ENCODE measurements at places on chromosomes 16 and 17. TPM values are rescaled to one million over a fixed set of nuclear protein-coding genes. Genes with fewer than 3 reads are reported as not detected.
A peak's percentile ranks its signal among the peaks of the same experiment; 100 is the strongest.

The CX3CL1 gene
- total RNA-seq, result 0.85 TPM

GRCh38 chr16:19419698-19420075, 2.0 kb downstream of the TMC5 start:
- DNase-seq, result no peak

The HOXB2 gene
- 11.1 TPM for total RNA-seq

GRCh38 chr16:22635801-22636200, 125.1 kb downstream of the NPIPB5 start:
- DNase-seq, result no peak

The GP1BA gene
- total RNA-seq, result not detected

DNA sequence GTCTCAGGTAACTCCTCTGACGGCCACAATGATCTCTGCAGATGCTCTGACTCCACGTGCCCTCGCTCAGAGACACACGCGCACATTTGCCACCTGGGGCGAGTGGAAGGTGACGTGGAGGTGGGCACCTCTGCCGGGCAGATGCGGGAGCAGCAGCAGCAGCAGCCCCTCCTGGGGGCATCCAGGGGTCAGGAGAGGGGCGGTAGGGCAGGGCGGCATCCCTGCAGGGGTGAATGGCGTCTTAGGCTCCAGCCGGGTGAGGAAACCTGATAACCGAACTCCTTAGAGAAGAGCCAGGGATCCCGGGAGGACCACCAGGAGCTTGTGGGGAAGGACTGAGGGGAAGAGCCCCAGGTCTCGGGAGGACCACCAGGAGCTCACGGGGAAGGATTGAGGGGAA, 34.6 kb upstream of the CDH15 start:
- no peak for DNase-seq

DNA sequence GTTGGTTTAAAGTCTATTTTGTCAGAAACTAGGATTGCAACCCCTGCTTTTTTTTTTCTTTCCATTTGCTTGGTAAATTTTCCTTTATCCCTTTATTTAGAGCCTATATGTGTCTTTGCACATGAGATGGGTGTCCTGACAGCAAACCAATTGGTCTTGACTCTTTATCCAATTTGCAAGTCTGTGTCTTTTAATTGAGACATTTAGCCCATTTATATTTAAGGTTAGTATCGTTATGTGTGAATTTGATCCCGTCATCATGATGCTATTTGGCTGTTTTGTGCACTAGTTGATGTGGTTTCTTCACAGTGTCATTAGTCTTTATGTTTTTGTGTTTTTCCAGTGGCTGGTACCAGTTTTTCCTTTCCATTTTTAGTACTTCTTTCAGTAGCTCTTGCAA, 127.7 kb upstream of the ZNF267 start:
- DNase-seq, result no peak

DNA sequence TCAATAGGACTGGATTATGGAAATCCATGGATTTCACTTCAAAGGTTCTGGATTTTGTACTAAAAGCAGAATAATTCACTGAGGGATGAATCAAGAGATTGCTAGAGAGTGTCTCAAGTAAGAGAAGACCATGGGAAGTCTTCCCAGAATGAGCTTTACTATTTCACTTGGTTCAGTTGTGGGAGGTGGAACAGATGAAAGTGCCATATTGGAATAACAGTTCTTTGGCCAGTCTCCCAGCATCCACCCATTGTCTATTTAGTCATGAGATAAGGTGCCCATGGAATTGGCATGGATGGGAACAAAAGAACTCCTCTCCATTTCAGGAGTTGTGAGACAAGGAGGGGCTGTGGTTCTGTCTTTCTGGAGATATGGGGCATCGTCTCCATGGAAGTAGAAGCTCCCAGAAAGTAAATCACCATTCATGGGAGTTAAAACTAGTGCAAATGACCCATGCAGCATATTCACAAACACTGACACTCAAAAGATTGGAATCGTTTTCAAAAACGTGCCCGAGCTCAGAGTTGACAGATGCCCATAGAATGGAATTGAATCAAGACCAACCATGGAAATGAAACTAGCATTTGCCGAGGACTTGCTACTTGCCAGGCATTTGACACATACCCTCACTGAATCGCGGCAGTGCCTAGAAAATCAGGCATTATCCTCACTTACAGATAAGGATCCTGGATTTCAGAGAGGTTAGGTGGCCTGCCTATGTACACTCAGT, 36.2 kb upstream of the CLEC3A start:
- DNase-seq, result no peak

DNA sequence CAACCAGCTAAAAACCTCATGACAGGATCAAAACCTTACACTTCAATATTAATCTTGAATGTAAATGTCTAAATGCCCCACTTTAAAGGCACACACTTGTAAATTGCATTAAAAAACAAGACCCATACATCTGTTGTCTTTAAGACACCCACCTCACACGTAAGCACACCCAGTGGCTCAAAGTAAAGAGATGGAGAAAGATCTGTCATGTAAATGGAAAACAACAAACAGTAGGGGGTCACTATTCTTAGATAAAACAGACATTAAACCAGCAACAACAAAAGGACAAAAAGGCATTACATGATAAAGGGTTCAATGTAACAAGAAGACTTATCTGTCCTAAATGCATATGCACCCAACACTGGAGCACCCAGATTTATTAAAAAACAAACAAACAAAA, 35.6 kb downstream of the SDR42E1 start:
- DNase-seq, result no peak

The CASKIN1 gene
- 0.02 TPM for total RNA-seq

DNA sequence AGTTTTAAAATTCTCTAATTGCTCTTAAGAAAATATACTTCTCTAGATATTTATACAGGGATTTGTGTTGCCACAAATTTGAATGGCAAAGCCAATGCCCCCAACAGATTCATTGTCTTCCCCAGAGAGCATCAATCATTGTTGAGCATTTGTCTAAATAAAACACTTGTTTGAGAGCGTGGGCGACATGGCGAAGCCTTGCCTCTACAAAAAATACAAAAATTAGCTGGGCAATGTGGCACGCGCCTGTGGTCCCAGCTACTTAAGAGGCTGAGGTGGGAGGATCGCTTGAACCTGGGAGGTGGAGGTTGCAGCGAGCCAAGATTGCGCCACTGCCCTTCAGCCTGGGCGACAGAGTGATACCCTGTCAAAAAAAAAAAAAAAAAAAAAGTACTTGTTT, 13.4 kb upstream of the SRSF1 start:
- no peak for DNase-seq

DNA sequence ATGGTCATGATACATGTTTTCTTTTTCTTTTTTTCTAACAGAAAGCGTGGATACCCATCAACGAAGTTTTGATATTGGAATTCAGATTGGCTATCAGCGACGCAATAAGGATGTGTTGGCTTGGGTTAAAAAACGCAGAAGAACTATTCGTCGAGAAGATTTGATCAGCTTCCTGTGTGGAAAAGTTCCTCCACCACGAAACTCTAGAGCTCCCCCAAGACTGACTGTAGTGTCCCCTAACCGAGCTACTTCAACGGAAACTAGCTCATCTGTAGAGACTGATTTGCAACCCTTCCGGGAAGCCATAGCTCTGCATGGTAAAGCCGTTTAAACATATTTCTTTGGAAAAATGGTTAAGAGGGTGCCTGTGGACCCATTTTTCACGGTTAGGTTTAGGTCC, 11.5 kb downstream of the HAPSTR1 start:
- DNase-seq, result no peak

DNA sequence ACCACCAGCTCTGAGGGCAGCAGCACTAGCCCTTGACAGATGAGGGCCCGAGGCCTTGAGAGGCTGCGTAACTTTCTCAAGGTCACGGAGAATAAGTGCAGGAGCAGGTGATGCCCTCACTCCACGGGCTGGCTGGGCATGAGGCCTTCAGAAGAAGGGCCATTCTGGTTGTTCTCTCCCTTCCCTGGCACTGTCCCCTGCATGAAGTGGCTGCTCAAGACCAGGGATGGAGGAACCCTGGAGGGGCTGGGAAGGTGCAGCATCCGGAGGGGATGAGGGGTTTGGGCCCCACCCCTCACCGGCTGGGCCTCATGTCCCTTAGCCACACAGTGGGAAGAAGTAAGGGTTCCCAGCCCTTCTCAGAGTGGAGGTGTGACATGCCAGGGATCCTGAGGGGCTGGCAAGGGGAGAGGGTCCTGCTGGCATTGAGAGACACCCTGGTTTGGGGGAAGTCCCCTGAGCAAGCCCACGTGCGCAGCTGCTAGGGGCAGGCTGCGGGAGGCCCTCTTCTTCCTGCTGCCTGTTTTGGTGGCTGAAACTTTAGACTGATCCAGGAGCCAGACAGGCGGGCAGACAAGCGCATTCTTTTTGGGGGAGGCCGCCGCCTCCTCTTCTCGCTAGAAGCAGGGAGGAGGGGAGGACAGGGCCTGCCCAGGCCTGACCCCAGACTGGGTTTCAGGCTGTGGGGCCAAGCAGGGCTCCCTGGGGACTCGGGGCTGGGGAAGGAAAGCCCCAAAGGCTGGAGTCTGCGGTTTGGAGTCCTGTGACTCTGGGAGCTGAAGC, 74.0 kb downstream of the N4BP1 start:
- peak; percentile 87 for DNase-seq

DNA sequence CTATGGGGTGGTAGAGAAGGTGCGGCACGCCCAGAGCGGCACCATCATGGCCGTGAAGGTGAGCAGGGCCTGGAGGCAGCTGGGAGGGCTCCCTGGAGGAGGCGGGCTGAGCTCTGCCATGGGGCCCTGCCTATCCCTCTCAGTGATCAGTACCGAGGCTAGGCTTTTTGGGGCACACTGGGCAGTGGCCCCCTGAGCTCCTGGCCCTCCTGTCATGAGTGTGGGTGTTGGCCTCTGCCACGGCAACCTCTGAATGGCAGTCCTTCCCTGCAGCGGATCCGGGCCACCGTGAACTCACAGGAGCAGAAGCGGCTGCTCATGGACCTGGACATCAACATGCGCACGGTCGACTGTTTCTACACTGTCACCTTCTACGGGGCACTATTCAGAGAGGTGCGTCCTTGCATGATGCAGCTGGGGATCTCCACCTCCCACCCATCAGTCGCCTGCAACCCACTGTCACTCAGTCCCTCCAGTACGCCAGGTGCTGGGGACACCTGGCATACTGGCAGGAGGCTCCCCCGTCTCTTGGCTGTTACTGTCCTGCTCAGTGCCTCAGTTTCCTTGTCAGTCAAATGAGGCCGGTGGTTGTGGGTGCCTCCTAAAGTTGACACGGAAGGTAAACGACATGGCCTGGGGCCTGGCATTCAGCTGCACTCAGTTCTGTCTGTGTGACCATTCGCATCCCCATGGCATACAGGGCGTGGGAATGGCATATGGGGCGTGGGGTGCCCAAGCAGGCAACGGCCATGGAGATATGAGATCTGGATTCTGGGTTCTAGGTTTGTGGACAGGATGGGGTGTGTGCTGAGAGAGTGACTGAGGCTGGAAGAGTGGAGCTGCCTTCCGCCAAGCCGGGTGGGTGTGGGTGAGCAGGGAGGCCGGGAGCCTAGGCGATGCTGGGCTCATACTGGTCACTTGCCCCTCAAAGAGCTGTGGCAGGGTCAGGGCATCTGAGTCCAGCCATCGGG, 16.4 kb downstream of the MAP2K3 start:
- peak; percentile 6 for DNase-seq

The KRT40 gene
- not detected for total RNA-seq

- DNase-seq, result peak; percentile 71
Observed at GRCh38 chr17:53749178-53749577, 73.5 kb upstream of the KIF2B start.

DNA sequence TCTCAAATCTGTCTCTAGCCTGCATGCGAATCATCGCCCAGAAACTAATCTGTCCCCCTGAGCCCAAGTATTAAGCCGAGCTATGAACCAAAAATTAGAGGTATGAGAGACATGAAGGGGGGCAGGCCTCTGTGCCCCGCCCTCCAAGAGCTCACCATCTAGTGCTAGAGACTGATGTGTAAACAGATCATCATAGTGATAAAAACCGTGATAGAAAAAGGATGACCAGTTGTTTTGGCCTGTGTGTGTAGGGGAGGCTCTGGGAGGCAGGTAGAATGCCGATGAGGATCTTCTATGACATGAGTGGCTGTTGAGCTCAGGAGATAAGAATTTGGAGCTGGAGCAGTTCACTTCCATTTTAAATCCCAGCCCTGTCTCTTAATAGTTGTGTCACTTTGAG, 89.1 kb upstream of the TBX2 start:
- DNase-seq, result no peak

The CCL7 gene
- not detected for total RNA-seq

- no peak for DNase-seq
Observed at GRCh38 chr16:2798723-2799204, 494 bp downstream of the PRSS41 start.

The RHBDL1 gene
- total RNA-seq, result 3.8 TPM

- DNase-seq, result no peak
Observed at GRCh38 chr16:11007714-11008280, 63.4 kb downstream of the CLEC16A start.

The KRT9 gene
- total RNA-seq, result not detected

DNA sequence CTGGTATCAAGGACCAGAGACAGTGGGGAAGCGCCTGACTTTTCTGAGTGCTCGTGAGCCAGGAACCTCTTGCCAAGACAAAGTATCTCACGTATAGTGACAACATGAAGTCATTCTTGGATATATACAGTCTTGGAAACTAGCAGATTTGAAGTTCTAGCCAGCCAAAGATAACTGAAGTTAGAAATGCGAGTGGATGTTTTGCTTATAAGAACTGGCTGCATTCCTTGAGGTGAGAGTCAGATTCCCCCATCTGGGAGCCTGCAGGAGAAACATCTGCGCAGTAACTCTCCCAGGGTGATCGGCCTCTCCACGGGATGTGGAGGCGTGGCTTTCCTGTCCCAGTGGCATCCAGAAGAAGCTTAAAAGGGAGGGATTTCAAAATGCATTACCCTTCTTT, 89.8 kb downstream of the SHISA6 start:
- peak; percentile 31 for DNase-seq

The TMED6 gene
- total RNA-seq, result not detected

DNA sequence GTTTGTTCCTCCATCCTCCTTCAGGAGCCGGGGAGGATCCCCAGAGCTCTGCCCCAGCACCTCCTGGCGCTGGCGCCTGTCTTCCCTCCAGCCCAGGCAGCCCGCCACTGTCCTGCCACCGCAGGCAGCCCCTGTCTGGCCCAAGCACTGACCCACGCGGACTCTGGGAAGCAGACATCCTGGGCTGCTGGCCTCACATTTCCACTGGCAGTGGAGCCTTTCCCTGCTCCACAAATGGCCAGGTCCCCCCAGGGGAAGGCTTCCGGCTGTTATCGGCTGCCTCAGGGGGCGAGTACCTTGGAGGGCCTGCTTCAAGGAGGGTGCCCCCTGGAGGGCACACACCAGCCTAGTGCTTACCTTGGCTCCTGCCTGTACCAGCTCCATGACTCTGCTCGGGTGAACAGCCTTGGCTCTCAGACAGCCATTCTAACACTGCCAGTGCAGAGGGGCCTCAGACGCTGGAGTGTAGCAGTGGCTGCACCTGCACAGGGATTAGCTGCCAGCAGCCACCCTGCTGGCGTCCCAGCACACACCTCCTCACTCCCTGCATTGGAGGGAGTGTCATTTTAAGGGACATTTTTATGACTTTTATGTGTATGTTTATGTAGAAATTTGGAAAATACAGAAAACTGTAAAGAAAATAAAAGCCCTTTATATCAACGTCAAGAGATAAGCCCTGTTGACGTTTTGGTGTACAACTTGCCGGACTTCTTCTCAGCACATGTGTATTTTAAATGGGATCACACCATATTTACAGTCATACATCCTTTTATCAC, 21.0 kb downstream of the ACE start:
- peak; percentile 54 for DNase-seq

The SHISA6 gene
- total RNA-seq, result not detected

All from H4 (cell line).